Stimulated activated naive CD4-positive, alpha-beta T cell treated with Interleukin-2 at 50 U/mL for 16 hours (primary cell): ENCODE measurements at places on chromosomes 7 and 10.
A peak's percentile ranks its signal among the peaks of the same experiment; 100 is the strongest.

DNA sequence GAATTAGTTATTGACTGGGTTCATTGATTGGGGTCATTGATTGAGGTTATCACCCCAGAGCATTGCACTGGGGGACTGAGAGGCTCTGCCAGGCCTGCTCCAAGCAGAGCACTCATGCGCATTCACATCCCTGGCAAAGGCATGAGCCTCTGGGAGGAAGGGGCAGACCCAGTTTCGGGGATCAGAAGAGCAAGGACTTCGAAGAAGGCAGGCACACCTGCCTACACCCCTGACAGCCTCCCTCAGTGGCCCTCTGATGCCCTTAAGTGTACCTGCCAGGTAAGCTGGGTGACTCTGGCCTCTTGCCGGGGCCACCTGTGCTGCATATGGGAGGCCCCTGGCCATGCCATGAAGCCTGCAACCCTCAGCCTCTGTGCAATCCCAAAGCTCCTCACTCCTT, 181.1 kb downstream of the PTPN20 start:
- DNase-seq = no peak

DNA sequence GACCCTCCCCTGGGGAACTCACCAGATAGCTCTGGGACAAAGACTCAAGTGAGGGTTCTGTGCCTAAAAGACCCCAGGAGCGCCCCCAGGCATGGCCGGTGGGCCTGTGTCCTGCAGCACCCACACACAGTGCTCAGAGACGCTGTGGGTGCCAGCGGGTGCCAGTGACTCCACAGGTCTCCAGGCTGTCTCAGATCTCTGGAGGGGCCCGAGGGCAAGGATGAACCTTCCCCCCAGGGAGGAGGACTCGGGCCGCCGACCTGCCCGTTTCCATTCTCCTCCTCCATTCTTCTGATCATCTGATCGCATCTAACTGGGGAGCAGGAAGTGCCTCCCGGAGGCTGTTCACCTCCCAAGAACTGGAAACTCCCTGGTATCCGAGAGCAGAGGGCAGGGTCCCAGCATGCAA, 980 bp downstream of the ADAM8 start:
- peak; percentile 46 for DNase-seq

GRCh38 chr7:5363729-5364128, 59.9 kb downstream of the TNRC18 start:
- no peak for DNase-seq

- no peak for DNase-seq
Observed at GRCh38 chr10:66748217-66748616, 177.6 kb upstream of the LRRTM3 start.

- DNase-seq = no peak
Observed at GRCh38 chr7:22137466-22137865, 191.8 kb upstream of the CDCA7L start.
